ENCODE measurements at places on chromosomes 1 and 21.

DNA sequence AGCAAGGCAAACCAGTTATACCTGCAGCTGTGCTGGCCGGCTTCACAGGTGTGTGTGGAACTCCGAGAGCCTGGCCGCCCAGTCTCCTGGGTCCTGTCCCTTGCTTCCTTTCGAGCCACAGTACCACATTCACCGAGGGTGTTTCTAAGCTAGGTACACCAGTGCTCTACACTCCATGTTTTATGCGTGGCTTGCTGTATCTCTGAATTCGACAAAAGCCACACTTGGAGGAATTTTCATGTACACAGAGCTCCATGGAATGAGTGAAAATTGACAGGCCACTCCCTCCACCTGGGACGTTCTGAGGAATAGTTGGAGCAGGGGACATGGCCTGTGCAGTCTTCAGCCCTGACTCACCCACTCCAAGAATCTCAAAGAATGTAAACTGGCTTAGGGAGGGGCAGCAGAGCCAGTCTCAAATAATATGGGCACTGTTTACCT is 14.0 kb downstream of the ETS2 start:
- no peak for DNase-seq

- DNase-seq = no peak
Observed at GRCh38 chr1:65189576-65190115, 41.6 kb downstream of the AK4 start.

GRCh38 chr21:31609081-31609480 is 50.4 kb upstream of the SOD1 start:
- DNase-seq = no peak

GRCh38 chr1:41455479-41456332 is 28.8 kb downstream of the EDN2 start:
- no peak for DNase-seq

DNA sequence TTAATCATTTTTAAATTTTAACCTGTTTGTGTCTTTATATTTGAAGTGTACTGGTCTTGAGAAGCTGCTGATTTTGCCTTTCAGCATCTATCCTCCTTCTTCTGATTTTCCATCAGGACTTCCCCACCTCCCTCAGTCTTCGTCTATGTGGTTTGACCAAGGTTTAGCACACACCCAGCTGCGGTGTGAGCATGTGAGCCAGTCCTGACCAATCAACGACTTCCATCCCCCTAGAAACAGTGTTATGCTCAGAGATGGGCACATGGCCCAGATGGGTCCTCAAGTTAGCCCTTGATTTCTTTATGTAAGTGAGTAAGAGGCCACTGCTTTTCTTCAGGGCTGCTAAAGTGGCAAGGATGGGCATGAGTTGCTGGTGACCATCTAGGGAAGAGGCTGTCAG is 190.8 kb downstream of the MATN1 start:
- no peak for DNase-seq

- DNase-seq = no peak
Observed at GRCh38 chr21:25421321-25422028, 185.8 kb downstream of the MRPL39 start.

DNA sequence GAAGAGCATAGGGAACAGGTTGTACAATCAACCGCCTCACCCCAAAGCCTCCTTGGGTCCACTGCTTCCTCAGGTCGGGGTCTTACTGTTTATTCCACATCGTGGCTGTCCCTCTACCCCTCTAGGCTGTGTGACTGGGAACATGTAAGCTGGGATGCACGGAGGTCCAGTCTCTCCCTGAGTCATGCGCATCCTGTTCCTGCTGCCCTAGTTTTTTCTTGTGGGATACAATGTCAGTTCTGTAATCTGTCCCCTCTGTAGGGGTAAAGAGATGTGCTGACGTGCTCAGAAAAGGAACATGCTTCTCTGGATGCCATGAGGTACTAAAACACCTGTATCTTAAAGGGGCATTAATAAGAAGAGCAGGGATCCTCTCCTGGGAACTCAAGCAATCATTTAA is 66.2 kb downstream of the SLC45A1 start:
- no peak for DNase-seq

GRCh38 chr21:43024439-43025136 is 50.2 kb downstream of the PKNOX1 start:
- no peak for DNase-seq

- no peak for DNase-seq
Observed at GRCh38 chr1:1337793-1338147, 6.7 kb downstream of the TAS1R3 start.

DNA sequence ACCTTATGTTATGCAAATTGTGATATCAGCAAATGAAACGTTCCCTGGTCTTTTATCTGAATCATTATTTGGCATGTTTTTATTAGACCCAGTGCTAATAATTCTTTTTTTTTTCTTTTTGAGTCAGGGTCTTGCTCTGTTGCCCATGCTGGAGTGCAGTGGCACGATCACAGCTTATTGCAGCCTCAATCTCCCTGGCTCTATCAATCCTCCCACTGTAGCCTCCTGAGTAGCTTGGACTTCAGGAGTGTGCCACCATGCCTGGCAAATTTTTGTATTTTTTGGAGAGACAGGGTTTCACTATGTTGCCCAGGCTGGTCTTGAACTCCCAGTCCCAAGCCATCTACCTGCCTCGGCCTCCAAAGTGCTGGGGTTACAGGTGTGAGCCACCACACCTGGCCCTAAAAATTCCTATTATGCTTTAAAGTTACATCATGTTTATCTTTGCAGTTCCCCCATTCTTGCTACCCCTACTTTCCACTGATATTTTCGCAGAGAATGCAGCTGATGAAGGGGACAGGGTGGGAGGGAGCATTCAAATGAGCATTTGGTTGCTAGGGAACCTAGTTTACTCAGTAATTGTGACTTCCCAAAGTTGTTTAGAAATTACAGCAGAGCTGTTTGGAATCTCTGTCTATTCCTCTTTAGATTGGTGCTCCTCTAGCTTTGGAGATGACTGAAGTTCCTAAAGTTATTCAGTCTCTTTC is 18.4 kb downstream of the C1orf21 start:
- DNase-seq = no peak

DNA sequence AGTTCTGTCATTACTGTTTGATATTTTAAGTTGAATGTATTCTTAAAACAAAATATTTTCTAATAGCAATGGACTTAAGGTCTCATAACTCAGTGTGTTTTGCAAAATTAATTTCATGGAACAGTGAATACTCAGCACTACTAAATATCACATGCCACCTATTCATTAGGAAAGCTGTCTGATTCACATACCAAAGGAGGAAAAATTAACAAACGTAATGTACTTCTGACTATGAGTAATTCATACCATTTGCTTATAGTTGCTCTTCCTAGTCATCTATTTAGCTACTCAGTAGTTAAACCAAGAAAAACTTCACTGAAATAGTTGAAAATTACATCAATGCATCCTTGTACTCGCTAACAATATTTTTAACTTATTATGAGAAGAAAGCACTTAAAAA is 35.2 kb downstream of the TP53BP2 start:
- no peak for DNase-seq

- DNase-seq = no peak
Observed at GRCh38 chr1:227778401-227778947, 37.0 kb upstream of the PRSS38 start.

DNA sequence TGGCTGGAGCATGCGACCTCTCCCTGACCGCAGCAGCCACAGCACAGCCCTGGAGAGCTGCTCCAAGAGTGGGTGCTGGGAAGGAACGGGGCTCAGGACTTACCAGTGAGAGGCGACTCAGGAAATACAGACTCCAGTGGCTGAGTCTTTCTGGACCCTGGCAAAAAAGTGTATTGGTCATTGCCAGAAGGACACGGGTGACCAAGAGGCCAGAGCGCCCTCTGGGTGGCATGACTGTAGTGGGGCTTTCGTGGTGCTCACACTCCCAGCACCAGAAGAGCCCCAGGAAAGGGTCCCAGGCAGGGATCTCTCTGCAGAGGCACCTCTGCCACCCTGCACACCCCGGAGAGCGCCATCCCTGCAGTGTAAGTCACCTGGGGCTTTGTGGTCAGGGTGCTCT is 8.9 kb upstream of the PRDM16 start:
- DNase-seq = no peak

- DNase-seq = no peak
Observed at GRCh38 chr1:63705078-63705477, 68.7 kb upstream of the ROR1 start.

Data from DMS79 treated with DMSO at 0.1 percent for 48 hours (cell line).